Mesothelial cell of epicardium (in vitro differentiated cells): ENCODE measurements at places on chromosomes 5 and 9. TPM values are rescaled to one million over a fixed set of nuclear protein-coding genes. Genes with fewer than 3 reads are reported as not detected.

- no peak for DNase-seq
Observed at GRCh38 chr5:15376803-15377202, 123.2 kb upstream of the FBXL7 start.

DNA sequence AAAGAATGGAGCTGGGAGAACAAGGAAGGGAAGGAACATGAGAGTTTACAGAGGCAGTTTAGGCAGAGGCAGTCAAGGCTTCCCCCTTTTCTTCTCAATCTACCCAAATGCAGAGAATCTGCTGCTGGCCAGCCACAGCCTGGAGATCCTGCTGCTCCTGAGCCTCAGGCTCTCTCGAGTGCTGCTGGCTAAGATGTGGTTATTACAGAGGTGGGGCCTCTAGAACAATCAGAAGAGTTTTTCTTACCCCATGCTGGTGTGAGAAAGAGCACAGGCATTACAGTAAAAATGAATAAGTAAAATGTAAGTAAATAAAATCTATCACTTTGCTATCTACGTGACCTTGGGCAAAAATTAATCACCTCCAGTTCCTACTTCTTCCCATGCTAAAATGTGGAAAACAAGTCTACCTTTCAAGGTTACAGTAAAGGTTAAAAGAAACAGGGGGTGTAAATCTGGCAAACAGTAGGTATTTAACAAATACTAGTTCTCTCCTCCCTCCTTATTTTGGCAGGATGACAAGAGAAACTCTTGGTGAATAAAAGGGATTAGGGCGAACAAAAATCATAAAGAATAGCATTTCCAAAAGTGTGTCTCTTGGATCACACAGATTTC, 31.1 kb downstream of the FBXW11 start:
- DNase-seq: no peak

GRCh38 chr5:136132087-136132486, 558 bp upstream of the SMAD5 start:
- no peak for DNase-seq

Gene CCDC152
- total RNA-seq: not detected in 3 replicates

DNA sequence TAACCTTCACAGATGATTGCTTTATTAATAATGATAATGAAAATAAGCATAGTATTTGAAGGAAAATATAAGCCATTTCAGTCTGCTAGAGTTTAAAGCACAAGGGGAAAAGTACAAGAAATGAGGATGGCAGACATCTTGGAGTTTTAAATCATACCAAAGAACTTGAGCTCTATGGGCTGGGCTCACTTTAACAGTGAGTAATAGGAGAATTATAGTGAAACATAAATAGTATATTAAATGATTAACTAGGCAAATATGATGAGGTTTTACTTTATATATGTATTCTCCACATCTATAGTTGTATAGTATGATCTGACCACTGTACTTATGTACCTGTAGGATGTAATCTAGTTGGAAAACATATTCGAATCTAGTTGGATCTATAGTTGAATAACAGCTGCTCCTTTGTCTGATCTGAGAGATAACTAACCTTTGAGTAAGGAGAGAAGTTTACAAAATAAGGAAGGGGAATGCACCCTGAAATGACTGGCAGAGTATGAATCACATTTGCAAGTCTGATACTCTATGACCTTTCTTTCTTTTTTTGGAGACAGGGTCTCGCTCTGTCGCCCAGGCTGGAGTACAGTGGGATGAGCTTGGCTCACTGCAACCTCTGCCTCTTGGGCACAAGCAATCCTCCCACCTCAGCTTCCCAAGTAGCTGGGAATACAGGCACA, 17.6 kb downstream of the MEGF9 start:
- DNase-seq: no peak

- no peak for DNase-seq
Observed at GRCh38 chr5:96930589-96930988, 5.3 kb upstream of the LNPEP start.
